Kidney capillary endothelial cell (primary cell): ENCODE measurements at places on chromosomes 7 and 10.
A peak's percentile ranks its signal among the peaks of the same experiment; 100 is the strongest.

DNA sequence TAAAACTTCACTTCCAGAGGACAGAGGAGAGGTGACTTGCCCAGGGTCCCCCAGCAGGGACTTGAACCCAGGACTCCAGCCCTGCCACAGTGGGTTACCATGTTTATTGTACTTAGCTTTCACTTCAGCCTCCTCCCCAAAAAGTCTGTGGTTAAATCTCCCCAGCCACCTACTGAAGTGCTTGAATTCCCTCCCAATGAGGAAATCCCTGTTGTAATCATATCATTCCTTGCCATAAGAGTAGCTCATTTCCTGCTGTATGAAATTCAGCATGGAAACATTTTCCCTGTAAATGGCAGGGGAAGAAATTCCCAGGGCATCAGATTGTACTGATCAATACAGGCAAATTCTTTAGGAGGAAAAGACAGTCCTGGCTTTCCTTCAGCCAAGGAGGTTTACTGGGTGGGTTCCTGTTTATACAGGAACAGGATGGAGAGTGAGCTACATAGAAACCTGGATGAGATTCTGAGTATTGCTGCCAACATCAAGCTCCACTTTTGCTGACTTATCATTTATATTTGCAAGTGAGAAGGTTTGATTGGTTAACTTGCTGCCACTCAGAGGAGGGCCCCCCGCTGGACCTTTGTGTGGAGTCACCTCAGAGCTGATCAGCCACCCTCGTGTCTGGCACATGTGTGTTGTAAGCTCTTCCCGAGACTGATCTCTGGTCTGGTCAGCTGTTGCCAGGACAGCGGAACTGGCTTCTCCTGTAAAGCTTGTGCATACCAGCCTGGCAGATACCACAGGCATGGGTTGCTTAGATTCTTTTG, 16.4 kb upstream of the PDZD8 start:
- DNase-seq, result no peak

DNA sequence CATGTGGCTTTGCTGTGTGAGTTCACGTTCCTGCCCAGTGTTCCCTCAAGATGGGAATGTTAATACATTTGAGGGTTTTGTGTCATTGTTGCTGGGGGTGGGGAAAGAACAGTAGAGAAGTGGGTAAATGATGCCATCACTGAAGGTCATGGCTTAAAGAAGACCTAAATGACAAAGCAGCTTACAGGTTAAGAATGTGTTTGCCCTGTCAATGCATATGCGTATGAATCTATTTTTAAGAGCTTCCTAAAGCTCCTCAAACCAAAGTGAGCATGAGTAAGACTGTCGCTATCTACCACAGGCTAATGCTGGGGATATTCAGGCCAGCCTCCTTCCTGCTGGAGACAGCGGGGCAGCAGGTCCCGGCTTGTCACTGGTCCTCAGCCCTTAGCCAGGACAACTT, 162.9 kb downstream of the CREB5 start:
- DNase-seq, result peak; percentile 62

DNA sequence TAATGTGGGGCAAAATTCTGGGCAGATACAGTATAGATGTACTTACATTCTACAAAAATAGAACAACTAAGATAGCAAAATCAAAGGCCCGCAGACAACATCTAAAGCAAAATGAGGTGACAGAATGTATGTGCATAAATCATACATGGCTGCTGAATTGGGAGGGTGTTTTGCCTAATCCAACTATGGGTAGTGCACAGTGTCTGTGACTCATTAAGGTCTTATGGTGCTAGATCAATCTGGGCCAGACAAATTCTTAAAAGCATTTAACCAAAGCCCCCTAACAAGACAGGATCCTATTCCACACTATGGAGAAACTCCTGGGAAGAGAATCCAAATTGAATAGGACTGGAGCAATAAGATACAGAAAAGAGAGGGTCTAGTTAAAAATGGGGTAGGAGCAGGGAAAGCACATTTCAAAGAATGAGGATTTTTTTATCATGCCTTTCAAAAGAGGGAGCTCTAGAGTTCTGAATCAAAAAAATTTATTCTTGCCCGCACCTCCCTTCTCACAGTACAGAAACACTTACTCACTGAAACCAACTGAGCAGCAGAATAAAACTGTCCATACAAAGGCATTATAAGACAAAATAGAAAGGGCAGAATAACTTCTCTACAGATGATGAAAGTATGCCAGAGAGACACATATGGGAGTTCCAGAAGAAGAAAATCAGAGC, 181.3 kb downstream of the RNLS start:
- DNase-seq, result no peak

DNA sequence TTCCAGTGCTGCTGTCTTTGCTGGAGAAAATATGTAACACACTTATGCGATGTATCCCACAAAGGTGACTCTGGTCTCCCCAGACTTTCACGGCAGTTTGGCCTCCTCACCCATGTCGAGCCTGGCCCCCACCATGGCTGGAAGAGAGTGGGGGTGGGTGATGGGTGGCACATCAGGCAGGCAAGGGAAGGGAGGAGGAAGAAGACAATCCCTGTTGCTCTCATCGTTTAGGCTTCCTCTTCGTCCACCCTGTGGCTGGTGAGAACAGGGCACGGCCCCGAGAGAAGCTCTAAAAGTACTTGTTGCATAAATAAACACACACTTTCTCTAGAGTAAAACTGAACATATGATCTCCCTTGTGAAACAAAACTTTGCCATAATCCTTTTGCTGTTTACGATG, 11.2 kb upstream of the NPS start:
- no peak for DNase-seq

GRCh38 chr10:22501863-22502262, 156.6 kb downstream of the SPAG6 start:
- DNase-seq, result no peak

DNA sequence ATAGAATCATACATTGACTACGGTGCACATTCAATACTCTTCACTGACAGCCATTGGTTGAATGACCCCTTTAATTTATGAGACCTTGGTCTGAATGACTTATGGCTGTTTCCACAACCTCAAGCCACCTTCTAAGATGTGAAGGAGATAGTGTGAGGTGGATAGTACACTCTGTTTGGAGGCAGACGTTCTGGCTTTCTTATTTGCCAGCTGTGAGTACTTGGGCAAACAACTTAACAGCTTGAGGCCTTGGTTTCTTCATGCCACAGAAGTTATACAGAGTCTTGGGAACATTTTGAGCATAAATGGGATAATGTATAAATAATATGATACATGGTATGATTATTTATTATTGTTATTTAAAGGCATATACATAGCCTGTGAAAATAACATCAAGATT, 62.0 kb downstream of the BPGM start:
- no peak for DNase-seq

DNA sequence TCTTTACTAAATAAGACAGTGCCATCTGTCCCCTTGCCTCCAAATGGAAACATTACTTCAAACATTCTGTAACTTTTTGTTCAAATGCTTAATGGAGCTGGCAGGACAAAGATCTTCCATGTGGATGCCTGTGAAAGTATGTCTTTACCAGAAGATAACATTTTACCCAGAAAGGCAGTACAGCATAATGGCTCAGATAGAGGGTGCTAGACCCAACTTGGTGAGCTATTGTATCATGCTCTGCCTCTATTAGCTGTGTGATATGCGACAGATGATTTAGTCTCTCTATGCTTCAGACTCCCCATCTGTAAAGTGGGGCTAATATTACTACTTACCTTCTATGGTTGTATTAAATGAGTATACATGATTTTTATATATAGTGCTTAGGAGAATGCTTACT, 8.8 kb upstream of the SMKR1 start:
- no peak for DNase-seq

DNA sequence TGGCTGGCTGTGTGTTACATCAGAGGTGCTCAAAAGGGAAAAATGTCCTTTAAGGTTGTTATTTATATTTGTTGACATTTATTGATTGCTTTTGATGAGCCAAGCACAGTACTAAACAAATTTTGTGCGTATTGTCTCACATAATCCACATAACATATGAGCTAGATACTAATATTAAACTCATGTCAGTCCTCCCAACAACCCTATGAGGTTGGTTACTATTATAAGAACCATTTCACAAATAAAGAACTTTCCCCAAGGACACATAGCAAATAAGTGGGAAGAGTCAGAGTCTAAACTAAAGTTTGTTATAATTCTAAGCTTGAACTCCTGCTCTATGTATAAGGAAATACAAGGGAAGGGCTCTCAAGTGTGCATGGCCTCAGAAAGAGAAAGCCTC, 35.6 kb upstream of the OTUD1 start:
- DNase-seq, result no peak

GRCh38 chr7:33996899-33997298, 91.6 kb downstream of the BMPER start:
- no peak for DNase-seq

DNA sequence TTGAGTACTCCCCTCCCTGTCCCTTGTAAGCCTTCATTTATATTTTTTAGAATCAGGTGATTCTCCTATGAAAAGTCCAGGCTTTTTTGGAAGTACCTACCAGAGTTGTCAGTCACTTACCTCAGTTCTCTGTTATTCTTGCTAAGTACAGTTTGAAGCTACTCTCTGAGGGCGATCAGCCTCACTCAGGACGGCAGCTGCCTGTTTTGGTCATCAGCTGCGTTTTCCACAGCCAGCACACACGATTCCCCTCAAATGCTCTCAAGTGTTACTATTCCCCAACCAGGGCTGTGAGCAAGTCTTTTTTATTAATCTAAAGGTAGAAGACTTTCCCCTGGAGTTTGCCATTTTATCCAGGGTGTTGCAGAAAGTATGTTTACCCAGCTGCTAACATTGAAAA, 328.6 kb downstream of the SUGCT start:
- DNase-seq, result no peak

DNA sequence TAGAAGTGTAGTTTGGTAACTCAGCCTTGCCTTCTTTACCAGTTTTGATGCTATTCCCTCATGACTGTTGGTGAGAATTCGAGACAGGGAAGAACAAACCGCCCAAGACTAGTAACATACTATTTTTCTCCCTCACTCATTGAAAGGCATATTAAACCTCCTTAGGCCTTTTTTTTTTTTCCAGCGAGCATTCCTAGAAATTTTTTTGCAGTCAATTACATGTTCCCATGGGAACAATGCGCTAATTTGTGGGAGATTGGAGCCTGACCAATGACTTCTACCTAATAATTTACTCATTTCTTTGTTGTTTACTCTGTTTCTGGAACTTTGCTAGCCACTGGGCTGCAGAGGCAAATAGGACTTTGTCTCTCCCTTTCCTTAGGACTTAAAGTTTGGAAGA, 6.0 kb downstream of the VPS50 start:
- DNase-seq, result no peak

- no peak for DNase-seq
These were observed 209.9 kb downstream of the USP6NL start for GRCh38 chr10:11401264-11402235.

DNA sequence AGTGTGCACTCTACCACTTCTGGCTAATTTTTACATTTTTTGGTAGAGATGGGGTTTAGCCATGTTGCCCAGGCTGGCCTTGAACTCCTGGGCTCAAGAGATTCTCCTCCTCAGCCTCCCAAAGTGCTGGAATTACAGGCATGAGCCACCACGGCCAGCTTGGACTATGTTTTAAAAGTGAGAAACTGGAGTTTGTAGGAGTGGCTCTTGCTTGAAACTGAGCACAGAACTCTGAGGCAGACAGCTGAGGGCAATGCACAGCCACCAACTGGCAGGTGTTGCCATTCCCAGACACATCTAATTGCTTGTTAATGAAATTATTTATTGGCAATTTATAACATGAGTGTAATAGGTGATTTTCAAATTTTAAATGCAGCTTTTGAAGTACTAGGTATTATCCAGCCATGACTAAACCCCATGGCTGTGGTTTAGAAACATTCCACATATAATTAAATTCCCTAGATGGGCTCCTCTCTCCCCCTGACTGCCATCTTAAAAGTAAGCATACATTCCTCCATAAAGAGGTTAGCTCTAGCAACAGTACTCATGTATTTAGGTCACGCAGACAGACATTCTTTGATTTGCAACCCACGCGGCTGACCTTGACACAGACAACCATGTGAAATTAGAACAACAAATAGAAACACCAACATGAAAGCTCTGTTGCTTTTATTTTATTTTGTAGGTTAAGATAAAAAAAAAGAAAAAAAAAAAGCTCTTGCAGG, 19.8 kb downstream of the PANK1 start:
- DNase-seq, result no peak

GRCh38 chr7:26497801-26498596, 206.3 kb downstream of the SNX10 start:
- no peak for DNase-seq
